A549 treated with DMSO at 1 μM for 4 hours (cell line): ENCODE measurements at places on chromosomes 3 and 15. TPM values are rescaled to one million over a fixed set of nuclear protein-coding genes. Genes with fewer than 3 reads are reported as not detected.

Gene SLC12A8
- total RNA-seq = 1.0 to 1.4 TPM (median 1.2 TPM) in 5 replicates

Gene ROPN1B
- not detected in 5 replicates for total RNA-seq

Gene SMAD6
- total RNA-seq = 18.4 to 28.2 TPM (median 25.0 TPM) in 5 replicates

Gene CRYGS
- 0.46 to 0.77 TPM (median 0.73 TPM) in 5 replicates for total RNA-seq

Gene SSUH2
- 0.47 to 1.0 TPM (median 0.90 TPM) in 5 replicates for total RNA-seq

Gene WDR6
- 63.0 to 78.6 TPM (median 69.7 TPM) in 5 replicates for total RNA-seq

Gene LTF
- not detected in 5 replicates for total RNA-seq

Gene HTD2
- total RNA-seq = 6.2 to 8.9 TPM (median 6.6 TPM) in 5 replicates

Gene QRICH1
- total RNA-seq = 38.9 to 46.3 TPM (median 41.4 TPM) in 5 replicates

Gene LTK
- total RNA-seq = 0.05 to 0.11 TPM (median 0.06 TPM) in 3 of 5 replicates, not detected in the others

Gene TM4SF4
- total RNA-seq = 28.1 to 57.9 TPM (median 35.5 TPM) in 5 replicates

Gene GATA2
- 5.0 to 5.5 TPM (median 5.0 TPM) in 5 replicates for total RNA-seq

Gene SAMD7
- not detected in 5 replicates for total RNA-seq

Gene DUOXA2
- total RNA-seq = not detected in 5 replicates

Gene MYZAP
- total RNA-seq = 0.51 to 0.88 TPM (median 0.63 TPM) in 5 replicates

Gene PATL2
- 0.17 to 0.33 TPM (median 0.24 TPM) in 4 of 5 replicates, not detected in the other for total RNA-seq

Gene GUCA1C
- total RNA-seq = not detected in 5 replicates

Gene ROBO2
- not detected in 5 replicates for total RNA-seq

Gene UPK1B
- 9.5 to 14.2 TPM (median 12.1 TPM) in 5 replicates for total RNA-seq

Gene OSTN
- total RNA-seq = not detected in 5 replicates

Gene SLC35G2
- total RNA-seq = 21.9 to 34.5 TPM (median 29.8 TPM) in 5 replicates

Gene IQCF5
- not detected in 5 replicates for total RNA-seq

Gene CD200
- total RNA-seq = not detected in 5 replicates

Gene LRRC49
- total RNA-seq = 3.6 to 5.4 TPM (median 4.8 TPM) in 5 replicates

Gene RAB27A
- 7.9 to 11.8 TPM (median 10.6 TPM) in 5 replicates for total RNA-seq

Gene MME
- not detected in 5 replicates for total RNA-seq

Gene GPR176
- 11.1 to 16.5 TPM (median 13.2 TPM) in 5 replicates for total RNA-seq

Gene CCNL1
- 34.4 to 43.8 TPM (median 40.0 TPM) in 5 replicates for total RNA-seq

Gene NPTN
- 183 to 210 TPM (median 203 TPM) in 5 replicates for total RNA-seq

Gene C3orf20
- total RNA-seq = 0.03 TPM in 2 of 5 replicates, not detected in the others

Gene P2RY1
- 0.33 to 0.46 TPM (median 0.45 TPM) in 5 replicates for total RNA-seq

Gene SEMA3G
- 0.03 to 0.30 TPM (median 0.09 TPM) in 5 replicates for total RNA-seq

Gene CAPN3
- 0.21 to 0.95 TPM (median 0.23 TPM) in 5 replicates for total RNA-seq

Gene EFCC1
- total RNA-seq = not detected in 5 replicates

Gene C3orf49
- not detected in 5 replicates for total RNA-seq

Gene RETNLB
- not detected in 5 replicates for total RNA-seq

Gene GHSR
- total RNA-seq = not detected in 5 replicates
